NCI-H2171 (cell line): ENCODE measurements at places on chromosomes 12 and 14.

DNA sequence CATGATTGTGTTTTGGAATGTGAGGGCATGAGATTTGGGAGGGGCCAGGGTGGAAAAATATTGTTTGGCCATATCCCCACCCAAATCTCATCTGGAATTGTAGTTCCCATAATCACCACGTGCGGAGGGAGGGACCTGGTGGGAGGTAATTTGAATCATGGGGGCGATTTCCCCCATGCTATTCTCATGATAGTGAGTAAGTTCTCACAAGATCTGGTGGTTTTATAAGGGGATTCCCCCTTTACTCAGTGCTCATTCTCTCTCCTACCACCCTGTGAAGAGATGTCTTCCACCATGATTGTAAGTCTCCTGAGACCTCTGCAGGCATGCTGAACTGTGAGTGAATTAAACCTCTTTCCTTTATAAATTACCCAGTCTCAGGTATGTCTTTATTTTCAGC lies 15.7 kb downstream of the OR10P1 start:
- DNase-seq: no peak

DNA sequence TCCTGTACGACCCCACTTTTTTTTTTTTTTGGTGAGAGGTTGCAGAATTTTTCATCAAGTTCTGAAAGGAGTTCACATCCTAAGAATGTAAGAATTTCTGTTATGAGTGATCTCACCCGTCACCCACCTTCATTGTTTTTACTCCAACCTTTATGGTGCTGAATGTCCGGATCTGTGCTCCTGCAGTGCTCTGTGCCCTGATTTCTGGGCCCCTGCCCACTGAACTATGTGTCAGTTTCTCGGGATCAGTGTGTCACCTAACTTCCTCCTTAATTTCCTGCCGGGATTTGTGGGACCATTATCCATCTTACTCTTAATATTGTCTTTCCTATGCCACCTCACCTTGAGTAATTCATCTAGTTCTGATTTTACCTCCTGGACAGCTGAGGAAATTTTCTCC lies 11.6 kb downstream of the RASSF8 start:
- no peak for DNase-seq

DNA sequence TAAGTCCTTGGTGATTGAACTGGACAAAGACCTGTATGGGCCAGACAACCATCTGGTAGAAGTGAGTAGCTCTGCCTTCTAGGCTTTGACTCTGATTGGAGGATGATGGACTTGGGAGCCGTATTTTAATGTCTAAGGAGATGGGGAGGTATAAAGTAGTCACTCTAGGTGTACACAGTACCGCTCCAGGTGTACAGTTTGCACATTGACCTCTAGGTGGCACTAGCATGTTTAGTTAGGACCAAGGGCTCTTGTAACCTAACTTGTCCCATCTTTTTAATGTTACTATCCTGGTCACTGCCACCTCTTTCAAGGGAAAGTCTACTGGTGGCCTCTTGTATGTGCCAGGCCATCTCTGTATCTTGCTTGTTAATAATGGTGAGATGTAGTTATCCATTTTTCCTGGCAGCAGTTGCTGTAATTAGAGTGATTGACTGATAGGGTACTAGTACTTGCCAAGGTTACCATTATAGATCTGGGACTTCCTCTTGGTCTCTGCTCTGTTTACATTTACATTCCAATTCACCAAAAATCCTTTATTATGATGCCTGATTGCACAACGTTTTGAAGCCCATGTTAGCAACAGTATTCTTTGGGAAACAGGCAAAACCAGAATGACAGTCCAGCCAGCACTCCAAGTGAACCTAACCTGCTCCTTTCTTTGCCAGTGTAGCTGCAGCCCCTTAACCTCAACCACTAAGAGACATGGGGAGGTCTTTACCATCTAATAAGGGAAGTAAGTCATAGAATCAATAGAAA lies 3.6 kb downstream of the SMARCD1 start:
- peak; percentile 53 for DNase-seq

- DNase-seq: no peak
These were observed 151.0 kb upstream of the ARHGAP5 start for GRCh38 chr14:31926123-31926522.

DNA sequence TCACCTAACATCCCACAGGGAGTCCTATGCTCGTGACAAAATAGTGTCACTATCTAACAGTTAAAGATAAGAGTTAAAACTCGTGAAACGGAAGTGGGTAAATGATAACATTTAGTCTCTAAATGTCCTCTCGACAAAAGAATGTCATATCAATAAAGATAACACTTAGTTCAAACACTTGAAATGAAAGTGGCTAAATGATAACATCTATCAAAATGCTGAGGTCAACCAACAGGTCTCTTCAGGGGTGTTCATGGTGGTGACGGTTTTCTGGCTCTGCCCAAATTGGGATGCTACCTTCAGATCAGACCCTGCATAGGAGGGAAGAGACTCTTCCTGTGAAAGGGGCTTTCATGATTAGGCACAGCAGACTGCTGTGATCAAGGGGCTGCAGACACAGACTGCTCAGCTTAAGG lies 22.1 kb downstream of the IL26 start:
- DNase-seq: no peak

GRCh38 chr12:4710113-4710512 lies 10.1 kb upstream of the GALNT8 start:
- no peak for DNase-seq

DNA sequence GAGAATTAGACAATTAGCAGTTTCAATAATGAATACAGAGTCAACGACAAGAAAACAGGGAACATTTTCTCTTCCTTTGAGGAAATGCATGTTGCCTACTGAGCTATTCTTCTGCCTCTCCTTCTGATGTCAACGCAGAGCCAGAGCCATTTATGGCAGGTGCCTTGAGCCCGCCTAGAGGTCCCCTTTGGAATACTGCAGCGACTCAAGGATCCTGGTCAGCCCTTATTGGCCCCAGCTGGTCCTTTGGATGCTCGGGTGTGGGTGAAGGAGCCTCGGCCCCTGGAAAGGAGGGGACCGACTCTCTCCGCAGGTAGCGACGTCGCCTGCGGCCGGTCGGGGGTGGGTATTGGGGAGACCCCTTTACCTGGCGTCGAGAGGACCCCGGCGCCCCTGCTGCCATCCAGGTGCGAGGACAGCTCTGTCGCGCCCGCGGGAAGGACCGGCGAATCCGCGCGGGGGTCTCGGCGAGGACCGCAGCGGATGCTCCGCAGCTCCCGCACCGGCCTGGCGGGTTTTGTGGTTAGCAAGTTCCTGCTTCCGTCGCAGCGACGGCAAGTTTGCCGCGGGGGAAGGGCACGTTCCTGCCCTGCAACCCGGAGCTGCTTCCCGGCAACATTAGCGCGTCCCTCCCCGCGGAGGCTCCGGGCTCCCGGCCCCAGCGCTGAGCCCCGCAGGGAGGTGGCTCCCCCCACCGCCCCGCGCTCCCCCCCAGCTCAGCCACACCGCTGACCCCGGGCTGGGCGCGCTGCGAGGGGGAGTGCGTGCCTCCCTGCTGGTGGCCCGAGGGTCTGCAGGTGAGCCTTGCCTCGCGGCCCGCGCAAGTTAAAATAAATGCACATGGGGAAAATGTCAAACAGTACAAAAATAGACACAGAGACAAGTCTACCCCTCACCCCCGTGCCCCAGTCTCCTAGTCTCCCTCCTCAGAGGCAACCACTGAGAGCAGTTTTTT lies at the start of gene MANSC1:
Gene MANSC1, minus strand, starts transcription at position 532 of the 955 bp plus-strand sequence. CDS start 6,928 bp downstream, outside the sequence.
- no peak for DNase-seq

DNA sequence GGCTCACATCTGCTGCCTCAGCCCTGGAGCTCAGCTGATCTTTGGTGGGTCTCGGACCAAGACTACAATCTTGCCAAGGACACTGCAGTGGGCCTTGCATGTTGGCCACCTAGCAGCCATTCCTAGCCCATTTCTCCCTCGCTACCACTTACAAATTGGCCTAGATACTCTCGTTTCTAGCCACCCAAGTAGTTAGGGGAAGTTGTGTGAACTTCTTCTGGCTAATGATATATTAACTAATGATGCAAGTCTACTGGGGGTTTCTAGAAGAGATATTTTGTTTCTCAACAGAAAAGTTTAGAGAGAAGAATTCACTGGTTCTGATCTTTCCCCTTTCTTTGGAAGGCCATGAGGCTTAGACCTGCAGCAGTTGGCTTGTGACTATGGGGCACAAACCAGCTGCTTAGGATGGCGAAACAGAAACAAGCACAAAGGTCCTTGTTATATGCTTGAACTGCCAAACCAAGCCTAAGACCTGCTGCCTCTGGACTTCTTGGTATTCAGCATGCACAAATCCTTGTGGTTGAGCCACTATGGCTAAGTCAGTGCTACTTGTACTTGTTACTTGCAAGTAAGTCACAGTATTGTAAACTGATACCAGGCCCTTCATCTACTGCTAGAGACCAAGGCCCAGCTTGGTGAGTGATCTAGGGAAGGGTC lies 30.5 kb upstream of the GPATCH2L start:
- DNase-seq: no peak

DNA sequence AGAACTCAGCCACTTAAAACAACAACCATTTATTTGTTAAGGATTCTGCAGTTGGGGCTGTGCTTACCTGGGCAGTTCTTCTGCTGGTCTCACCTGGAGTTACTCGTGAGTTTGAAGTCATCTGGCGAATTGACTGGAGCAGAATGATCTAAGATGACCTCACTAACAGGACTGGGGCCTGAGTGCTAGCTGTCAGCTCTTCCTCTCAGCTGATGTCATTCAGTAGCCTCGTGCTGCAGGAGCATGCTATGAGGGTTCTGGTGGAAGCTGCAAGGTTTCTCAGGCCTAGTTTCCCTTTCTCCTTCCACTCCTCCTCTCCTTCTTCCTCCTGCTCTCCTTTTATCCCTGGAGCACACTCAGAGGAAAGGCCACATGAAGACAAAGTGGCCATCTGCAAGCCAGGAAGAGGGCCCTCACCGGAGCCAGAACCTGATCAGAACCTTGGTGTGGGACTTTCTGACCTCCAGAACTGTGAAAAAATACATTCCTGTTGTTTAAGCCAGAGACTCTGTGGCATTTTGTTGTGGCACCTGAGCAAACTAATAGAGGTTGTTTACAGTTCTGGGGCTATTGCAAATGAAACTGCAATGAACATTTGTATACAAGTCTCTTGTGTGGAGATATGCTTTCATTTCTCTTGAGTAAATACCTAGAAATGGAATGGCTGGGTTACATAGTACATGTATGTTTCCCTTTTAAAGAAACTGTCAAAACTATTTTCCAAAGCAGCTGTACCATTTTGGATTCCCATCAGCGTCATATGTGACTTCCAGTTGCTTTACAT lies 21.9 kb upstream of the MAP3K9 start:
- no peak for DNase-seq

DNA sequence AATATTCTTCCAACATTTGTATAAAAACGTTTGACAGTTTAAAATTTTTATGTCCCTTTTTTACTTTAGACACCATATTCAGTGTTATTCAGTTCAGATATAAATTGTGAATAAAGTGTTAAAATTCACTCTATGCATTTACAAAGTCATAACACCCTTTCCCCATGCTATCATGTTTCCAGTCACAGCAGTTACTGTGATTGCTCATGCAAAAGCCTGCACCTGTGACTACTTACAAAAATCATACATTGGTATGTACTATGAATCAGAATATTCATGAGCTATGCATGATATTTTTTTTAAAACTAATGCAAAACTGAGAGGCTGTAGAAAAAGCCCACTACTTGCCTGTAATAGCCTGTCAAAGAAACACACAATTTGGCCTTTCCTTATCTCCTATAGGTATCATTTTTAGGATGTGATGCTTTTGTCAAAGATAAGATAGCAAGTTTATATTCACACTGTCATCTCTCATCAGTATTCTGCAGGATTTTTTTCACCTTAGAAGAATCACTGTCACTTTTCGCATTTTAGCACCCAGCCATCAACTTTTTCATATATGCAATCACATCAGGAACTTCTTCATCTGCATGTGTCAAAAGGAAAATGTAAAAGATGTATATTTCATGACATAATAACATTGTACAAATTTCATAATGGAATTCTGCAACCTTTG lies 443.2 kb downstream of the C12orf50 start:
- no peak for DNase-seq

DNA sequence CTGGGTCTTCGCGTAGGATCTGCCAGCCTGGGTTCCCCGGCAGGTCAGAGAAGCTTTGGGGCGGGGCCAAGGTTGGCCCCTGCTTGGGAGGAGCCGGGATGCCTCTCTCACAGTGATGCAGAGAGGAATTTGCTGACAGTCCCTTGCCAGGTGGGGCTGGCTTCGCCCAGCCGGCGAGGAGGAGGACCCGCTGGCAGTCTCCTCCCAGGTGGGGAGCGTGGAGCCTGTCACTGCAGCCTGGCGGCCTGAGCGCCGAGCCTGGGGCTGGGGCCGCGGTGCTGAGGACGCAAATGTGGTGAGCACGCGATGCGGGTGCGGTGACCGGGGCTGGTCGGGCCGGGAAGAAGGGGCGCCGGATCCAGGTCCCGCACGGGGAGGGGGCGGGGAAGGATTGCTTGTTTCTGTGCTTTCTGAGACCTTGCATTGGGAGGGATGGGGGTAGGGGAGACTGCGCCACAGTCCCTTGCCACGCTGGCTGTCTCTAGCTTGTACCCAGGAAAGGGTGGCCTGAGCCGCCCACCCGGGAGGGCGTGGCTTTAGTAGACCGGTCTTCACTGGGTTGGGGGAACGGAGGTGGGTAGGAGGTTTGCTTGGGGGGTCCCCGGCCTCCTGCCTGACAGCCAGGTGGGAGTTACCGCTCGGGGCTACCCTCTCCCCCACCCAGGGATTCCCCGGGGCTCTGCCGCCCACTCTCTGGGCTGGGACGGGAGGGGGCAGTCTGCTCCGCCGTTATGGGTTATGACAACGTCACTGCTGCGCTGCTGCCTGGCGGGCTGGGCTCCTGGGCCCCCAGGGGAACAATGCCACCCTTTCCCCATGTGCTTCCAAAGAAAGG lies at the start of gene TMEM63C:
Gene TMEM63C, plus strand, starts transcription at position 196 of the 835 bp plus-strand sequence. CDS start 37,016 bp downstream, outside the sequence.
- DNase-seq: peak; percentile 98

DNA sequence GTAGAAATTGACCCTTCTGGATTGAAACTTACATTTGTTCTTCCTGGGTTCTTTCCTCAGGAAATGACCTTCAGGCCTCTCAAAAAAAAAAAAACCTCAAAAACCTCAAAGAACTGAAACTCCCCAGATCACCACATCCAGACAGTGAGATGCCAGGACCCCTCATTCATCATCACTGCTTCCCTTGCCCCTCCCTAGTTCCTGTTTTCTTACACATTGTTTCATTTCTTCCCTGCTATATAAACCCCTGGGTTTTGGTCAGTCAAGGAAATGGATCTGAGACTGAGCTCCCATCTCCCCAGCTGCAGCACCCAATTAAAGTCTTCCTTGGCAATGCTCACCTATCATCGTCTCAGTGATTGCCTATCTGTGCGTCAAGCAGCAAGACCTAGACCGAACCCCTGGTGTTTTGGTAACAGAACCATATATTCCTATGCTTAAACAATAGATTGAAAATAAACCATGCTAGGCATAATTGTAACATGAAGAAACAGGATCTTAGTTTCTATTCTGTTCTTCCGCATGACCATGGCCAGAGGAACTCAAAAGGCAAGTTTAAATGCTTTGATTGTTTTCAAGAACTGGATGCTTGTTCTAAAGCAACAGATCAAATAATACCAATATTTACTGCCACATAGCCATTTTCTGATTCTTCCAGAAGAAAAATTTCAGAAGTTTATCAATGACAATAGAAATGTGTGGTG lies 108.0 kb upstream of the MAX start:
- DNase-seq: no peak

DNA sequence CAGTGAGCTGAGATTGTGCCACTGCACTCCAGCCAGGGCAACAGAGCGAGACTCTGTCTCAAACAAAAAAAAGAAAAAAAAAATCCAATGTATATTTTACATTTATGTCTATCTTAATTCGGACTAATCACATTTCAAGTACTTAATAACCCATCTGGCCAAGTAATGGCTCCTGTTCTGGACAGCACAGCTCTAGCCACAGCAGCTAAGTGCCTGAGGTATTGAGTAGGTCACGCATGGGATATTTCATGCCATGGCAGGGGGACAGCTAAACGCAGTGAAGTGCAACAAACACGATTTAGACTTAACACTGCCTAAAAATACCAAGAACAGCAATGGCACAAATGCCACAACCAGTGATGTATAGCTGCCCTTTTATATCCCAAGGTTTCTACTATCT lies 8.0 kb downstream of the BAZ1A start:
- no peak for DNase-seq
